ENCODE measurements at places on chromosomes 2 and 18. TPM values are rescaled to one million over a fixed set of nuclear protein-coding genes. Genes with fewer than 3 reads are reported as not detected.

CABYR gene
- 0.75 TPM for total RNA-seq

UGT1A10 gene
- not detected for total RNA-seq

ALPP gene
- not detected for total RNA-seq

BMP10 gene
- total RNA-seq = not detected

NT5C1B gene
- not detected for total RNA-seq

DNA sequence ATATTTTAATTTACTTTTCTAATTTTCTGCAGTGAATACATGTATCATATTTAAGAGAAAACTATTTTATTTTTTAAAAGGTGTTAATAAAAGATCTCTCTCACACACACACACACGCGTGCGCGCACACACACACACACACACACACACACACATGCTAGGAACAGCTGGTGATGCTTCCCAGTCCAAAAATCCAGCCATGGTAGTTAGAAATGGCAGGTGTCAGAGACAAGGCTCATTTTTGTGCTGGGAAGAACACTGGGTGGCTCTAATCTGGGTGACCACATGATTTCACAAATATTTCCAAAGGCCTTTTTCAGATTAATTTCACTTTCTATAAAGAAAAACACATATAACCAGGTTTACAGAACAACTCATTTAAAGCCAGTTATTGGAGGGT is 104.5 kb upstream of the NCK2 start:
- no peaks in the 10 kb centered on the region for H3K4me1 ChIP-seq
- no peak for DNase-seq
- no peak overlapping the region for H3K27ac ChIP-seq
- H3K4me3 ChIP-seq = no peak overlapping the region

DNA sequence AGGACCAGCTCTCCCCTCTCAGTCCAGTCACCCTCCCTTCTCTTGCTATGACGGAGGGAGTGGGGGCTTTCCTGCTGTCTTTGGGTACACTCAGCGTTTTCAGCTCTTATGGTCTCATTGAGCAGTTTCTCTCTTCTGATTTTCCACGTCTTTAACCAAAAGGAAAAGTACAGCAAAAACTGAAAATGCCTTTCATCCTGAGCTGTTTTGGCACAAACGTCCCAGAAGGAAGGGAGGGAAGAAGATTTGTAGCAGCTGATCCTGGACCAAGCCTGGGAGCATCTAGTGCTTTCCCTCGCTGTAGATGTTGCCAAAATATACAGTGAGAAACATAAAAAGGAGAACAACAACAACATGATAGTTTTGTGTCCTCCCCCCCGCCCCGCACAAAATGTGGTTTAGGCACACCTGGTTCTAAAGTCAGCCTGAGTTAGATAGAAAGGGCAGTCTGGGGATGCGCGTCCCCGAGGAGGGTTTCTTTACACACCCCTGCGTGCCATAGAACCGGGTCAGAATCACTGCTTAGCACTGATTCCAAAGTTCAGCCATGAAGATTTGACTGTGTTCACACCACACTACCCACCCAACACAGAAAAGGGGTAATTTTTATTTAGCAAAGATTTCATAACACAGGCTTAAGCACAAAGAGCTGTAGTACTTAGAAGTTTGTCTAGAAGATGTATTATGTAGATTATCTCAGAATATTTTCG is 53.4 kb downstream of the SLC40A1 start:
- no peak for DNase-seq
- H3K4me3 ChIP-seq = no peak overlapping the region
- H3K4me1 ChIP-seq = no peaks in the 10 kb centered on the region
- H3K36me3 ChIP-seq = no peaks in the 10 kb centered on the region
- H3K27ac ChIP-seq = no peak overlapping the region

DNA sequence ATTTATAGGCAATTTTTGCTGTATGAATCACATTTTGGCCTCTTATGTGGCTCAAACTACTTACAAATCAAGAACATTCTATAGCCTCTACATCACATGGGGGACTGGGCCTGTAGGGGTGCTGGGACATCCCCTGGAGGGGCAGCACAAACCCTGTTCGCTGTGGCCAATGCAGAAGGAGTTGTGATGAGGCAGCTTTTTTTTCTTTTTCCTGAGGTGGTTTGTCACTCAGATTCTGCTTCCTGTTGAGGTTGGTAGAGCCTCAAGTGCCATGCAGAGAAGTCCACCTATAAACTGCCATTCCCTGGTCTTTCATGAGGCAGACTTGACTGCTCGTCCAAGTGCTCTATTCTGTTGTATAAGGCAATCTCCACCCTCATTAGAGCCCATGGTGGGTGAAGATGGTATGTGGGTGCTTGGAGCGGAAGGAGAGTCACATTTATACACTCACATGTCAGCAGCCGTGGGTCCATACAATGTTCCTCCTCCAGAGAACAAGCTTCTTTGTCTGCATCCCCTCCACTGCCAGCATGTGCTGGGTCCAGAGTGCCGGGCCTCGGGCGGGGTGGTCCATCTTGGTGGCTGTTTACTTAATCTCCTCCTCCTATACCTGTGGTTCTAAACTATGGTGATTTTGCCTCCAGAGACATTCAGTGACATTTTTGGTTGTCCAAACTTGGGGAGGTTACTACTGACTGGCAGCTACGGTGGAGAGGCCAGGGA is 120.3 kb downstream of the ACOXL start:
- no peaks in the 10 kb centered on the region for H3K27me3 ChIP-seq
- H3K36me3 ChIP-seq = no peaks in the 10 kb centered on the region
- H3K27ac ChIP-seq = peak overlapping the region; percentile 4
- peaks cover 35% of the 10 kb centered on the region for H3K4me1 ChIP-seq
- H3K4me3 ChIP-seq = no peak overlapping the region

DNA sequence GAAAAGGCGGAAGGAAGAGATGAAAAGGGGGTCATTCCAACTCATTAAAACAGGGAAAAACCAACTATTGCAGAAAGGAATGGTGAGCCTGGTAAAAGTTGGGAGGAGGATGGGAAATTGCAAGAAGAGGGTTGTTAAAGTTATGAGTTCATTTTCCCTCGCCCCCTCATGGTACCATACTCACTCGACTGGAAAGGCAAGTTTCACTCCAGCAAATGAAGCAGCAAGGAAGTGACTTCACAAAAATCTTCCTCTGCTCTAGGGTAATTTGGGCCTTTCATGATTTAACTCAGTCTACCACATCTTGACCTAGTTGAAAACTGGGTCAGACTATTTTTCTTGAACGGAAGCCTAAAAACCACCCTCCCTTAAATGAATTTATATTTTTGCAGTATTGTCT is 22.8 kb upstream of the DAW1 start:
- H3K27ac ChIP-seq = peak overlapping the region; percentile 54
- no peaks in the 10 kb centered on the region for H3K27me3 ChIP-seq
- peaks cover 21% of the 10 kb centered on the region for H3K4me1 ChIP-seq
- H3K36me3 ChIP-seq = no peaks in the 10 kb centered on the region
- H3K4me3 ChIP-seq = peak overlapping the region; percentile 24

GRCh38 chr2:219684721-219685689 is 57.6 kb downstream of the SLC4A3 start:
- no peak overlapping the region for H3K27ac ChIP-seq
- peaks cover 5% of the 10 kb centered on the region for H3K4me1 ChIP-seq
- H3K4me3 ChIP-seq = peak overlapping the region; percentile 30

DNA sequence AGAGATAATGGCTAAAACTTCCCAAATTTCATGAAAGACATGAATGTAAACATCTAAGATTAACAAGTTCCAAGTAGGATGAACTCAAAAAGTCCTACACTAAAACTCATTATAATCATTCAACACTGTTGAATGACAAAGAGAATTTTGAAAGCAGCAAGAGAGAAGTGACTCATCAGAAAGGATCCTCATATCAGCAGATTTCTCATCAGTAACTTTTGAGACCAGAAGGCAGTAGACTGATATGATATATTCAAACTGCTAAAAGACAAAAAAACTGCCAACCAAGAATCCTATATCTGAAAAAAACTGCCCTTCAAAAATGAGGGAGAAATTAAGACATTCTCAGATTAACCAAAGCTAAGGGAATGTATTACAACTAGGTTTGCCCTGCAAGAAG is 130.6 kb upstream of the OTX1 start:
- no peaks in the 10 kb centered on the region for H3K36me3 ChIP-seq
- no peak overlapping the region for H3K4me3 ChIP-seq
- no peaks in the 10 kb centered on the region for H3K27me3 ChIP-seq
- H3K4me1 ChIP-seq = no peaks in the 10 kb centered on the region
- H3K27ac ChIP-seq = no peak overlapping the region

- H3K4me1 ChIP-seq = no peaks in the 10 kb centered on the region
- H3K4me3 ChIP-seq = no peak overlapping the region
- H3K36me3 ChIP-seq = no peaks in the 10 kb centered on the region
- no peak overlapping the region for H3K27ac ChIP-seq
Observed at GRCh38 chr2:224666951-224667553, 49.1 kb downstream of the CCDC195 start.

GRCh38 chr2:201696151-201696659 is 2.2 kb downstream of the MPP4 start:
- H3K4me1 ChIP-seq = no peaks in the 10 kb centered on the region
- no peak overlapping the region for H3K4me3 ChIP-seq
- DNase-seq = no peak
- no peak overlapping the region for H3K27ac ChIP-seq

- no peaks in the 10 kb centered on the region for H3K27me3 ChIP-seq
- no peak for DNase-seq
- H3K27ac ChIP-seq = no peak overlapping the region
- H3K4me1 ChIP-seq = no peaks in the 10 kb centered on the region
- no peaks in the 10 kb centered on the region for H3K36me3 ChIP-seq
Observed at GRCh38 chr2:135475128-135475527, 55.9 kb downstream of the ZRANB3 start.

GRCh38 chr2:25207078-25207545 is 38.7 kb upstream of the POMC start:
- no peak overlapping the region for H3K4me3 ChIP-seq
- H3K36me3 ChIP-seq = no peaks in the 10 kb centered on the region
- peaks cover 30% of the 10 kb centered on the region for H3K4me1 ChIP-seq
- DNase-seq = no peak

- no peaks in the 10 kb centered on the region for H3K27me3 ChIP-seq
- no peak overlapping the region for H3K4me3 ChIP-seq
- H3K27ac ChIP-seq = no peak overlapping the region
- no peaks in the 10 kb centered on the region for H3K4me1 ChIP-seq
Observed at GRCh38 chr2:39008665-39009064, 112.2 kb downstream of the SOS1 start.

DNA sequence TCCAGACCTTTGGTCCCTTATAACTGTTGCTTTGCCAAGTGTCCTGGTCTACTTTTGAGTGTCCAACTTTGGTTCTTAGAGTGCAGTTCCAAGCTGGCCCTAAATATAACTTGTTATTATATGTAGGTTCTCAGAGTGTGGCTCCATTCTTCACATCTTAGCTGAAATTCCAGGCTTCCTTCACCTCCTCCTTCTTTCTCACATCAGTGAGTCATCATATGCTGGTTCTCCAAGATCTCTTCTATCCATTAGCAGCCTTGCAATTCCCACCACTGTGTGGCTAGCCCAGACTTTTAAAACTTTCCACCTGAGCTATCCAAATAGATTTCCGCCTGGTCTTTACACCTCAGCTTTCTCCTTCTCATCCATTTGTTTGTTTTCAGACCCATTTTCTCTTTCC is 12.6 kb upstream of the CXCR4 start:
- H3K27ac ChIP-seq = peak overlapping the region; percentile 99
- DNase-seq = no peak
- H3K4me3 ChIP-seq = no peak overlapping the region
- H3K27me3 ChIP-seq = no peaks in the 10 kb centered on the region
- H3K4me1 ChIP-seq = peaks cover 100% of the 10 kb centered on the region
- no peaks in the 10 kb centered on the region for H3K36me3 ChIP-seq

DNA sequence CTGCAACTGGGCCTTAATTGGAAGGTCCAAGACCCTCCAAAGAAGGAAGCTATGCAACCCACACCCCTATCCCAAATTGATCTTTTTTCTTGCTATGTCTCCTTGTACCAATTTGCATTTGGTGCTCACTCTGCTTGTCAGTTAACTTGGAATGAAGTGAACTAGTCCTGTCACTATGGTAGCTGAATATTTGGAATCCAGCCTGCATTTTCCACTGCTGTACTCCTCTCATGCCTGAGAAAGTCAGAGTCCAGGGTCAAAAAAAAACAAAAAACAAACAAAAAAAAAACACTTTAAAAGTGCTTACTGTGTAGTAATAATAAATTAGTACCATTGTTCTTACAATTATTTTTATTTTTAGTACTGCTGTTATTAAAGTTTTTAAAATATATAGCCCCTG is 462.8 kb upstream of the SLC8A1 start:
- H3K27me3 ChIP-seq = no peaks in the 10 kb centered on the region
- H3K4me3 ChIP-seq = no peak overlapping the region
- H3K27ac ChIP-seq = no peak overlapping the region
- no peaks in the 10 kb centered on the region for H3K36me3 ChIP-seq
- no peak for DNase-seq

- H3K27ac ChIP-seq = no peak overlapping the region
- H3K4me1 ChIP-seq = no peaks in the 10 kb centered on the region
- no peaks in the 10 kb centered on the region for H3K27me3 ChIP-seq
- no peak overlapping the region for H3K4me3 ChIP-seq
Observed at GRCh38 chr2:144439993-144440392, 79.9 kb downstream of the ZEB2 start.

- H3K4me1 ChIP-seq = no peaks in the 10 kb centered on the region
- no peak for DNase-seq
- H3K27me3 ChIP-seq = no peaks in the 10 kb centered on the region
- H3K4me3 ChIP-seq = no peak overlapping the region
- no peak overlapping the region for H3K27ac ChIP-seq
Observed at GRCh38 chr2:79906139-79906890, 393.5 kb downstream of the CTNNA2 start.

GRCh38 chr2:46331109-46331766 is 34.0 kb downstream of the EPAS1 start:
- H3K4me3 ChIP-seq = no peak overlapping the region
- H3K36me3 ChIP-seq = no peaks in the 10 kb centered on the region

DNA sequence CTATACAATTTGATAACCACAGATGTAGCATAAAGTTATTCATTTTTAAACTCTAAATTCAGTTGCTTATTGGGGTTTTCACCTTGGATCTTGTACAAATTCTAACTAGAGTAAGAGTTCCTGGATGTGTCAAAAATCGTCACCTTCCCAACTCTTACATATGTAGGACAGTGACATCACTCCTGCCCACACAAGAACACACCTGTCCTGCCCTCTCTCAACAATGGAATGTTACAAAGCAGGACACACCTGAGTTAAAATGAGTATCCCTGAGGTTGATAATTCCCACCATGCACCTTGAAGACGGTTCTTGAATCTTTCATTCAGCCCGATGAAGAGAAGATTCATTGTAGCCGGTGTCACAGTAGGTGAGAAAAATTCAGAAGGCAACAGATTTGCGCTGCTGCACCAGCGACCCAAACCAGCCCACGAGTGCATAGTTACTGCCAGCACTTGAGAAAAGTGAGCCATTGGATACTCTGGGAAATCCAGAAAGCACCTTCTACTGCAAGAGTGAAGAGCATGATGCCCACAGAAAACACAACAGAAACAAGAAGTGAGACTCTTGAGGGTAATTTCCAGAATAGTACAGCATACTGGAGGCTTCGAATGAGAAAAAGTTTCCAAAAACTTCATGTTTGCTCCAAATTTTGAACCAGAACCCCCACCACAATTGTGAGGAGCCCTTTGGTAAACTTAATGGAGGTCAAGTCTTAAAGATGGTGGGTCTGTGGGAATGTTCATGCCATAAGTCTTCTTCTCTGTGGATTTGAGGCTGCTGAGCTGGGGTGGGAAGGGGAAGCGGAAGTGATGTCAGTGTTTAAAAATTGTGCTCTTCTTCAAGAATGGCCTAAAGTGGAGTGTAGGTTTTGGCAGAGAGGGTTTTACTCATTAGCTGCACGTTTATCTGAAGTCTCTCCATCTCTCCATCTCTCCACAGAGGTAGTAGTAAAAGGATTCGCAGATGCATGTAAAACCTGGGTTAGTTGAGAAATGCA is 34.7 kb upstream of the ADAM23 start:
- H3K27me3 ChIP-seq = no peaks in the 10 kb centered on the region
- H3K27ac ChIP-seq = no peak overlapping the region
- H3K4me3 ChIP-seq = no peak overlapping the region

Measured in CD4-positive, alpha-beta T cell (primary cell).